ENCODE measurements at places on chromosomes 2 and 18.

- DNase-seq = no peak
Measured at GRCh38 chr2:210938228-210938627, 381.8 kb downstream of the CPS1 start.

- no peak for DNase-seq
Measured at GRCh38 chr18:59093668-59094067, 46.0 kb upstream of the SEC11C start.

- DNase-seq = no peak
Measured at GRCh38 chr2:196177124-196177523, 5.7 kb upstream of the STK17B start.

GRCh38 chr2:173958198-173958846, 6.9 kb downstream of the SP3 start:
- no peak for DNase-seq

DNA sequence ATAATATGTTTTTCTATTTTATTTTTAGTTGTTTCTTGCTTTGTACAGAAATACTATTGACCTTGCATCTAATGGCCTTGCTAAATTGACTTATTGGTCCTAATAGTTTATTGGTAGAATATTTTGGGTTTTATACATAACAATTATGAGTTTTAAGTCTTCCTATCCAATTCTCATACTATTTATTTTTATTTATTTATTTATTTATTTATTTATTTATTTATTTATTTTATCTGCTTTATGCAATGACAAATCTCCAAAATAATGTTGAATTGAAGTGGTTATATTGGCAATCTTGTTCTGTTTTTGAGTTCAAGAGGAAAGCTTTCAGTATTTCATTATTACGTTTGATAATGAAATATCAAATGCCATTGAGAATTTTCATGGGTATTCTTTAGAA, 488.3 kb downstream of the CDH2 start:
- no peak for DNase-seq

- DNase-seq = no peak
Measured at GRCh38 chr2:172847188-172847587, 111.5 kb downstream of the RAPGEF4 start.

DNA sequence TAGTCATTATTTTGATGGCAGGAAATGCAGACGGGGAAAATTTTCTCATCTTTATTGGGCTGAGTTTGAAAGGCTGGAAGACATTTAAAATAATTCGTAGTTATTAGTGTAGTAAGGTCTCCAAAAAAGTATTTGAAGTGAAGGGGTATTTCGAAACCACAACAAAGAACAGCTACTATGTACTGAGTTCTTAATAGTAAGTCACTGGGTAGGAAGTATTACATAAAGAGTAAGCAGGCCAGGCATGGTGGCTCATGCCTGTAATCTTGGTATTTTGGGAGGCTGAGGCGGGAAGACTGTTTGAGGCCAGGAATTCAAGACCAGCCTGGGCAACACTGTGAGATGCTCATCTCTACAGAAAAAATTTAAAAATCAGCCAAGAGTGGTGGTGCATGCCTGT, 113.6 kb downstream of the MEP1B start:
- DNase-seq = no peak

- DNase-seq = no peak
Measured at GRCh38 chr2:235238537-235238936, 255.3 kb upstream of the AGAP1 start.

DNA sequence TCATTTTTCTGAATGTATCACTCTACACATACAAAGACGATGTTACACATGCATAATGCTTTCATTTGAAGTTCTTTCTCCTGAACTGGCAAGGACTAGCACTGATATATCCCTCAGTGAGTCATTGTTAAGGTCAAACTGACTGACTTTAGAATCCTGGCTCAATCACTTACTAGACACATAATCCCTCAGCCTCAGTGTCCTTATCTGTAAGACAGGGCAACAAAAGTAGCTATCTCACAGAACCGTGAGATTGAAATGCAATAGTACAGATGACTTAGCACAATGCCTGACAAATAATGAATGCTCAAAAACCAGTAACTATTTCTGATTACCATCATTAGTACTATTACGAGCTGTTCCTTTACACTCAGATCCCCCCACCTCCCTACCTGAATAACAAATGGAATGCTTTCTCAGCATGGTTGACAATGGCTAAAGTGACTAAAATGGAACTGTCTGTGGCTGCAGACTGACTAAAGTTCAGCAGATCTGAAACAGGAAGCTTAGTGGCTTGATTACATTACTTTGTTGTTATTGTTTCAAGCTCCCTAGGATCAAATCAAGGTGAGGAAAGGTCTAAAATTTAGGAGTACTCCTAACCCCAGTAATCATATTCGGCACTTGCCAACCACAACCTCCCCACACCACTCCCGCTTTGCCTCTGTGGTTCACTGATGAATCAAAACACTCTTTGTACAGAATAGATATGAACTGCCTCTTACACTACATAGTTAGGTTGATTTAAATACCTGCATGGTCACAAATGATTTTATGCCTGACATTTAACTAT, 35.8 kb upstream of the CACNB4 start:
- DNase-seq = no peak

DNA sequence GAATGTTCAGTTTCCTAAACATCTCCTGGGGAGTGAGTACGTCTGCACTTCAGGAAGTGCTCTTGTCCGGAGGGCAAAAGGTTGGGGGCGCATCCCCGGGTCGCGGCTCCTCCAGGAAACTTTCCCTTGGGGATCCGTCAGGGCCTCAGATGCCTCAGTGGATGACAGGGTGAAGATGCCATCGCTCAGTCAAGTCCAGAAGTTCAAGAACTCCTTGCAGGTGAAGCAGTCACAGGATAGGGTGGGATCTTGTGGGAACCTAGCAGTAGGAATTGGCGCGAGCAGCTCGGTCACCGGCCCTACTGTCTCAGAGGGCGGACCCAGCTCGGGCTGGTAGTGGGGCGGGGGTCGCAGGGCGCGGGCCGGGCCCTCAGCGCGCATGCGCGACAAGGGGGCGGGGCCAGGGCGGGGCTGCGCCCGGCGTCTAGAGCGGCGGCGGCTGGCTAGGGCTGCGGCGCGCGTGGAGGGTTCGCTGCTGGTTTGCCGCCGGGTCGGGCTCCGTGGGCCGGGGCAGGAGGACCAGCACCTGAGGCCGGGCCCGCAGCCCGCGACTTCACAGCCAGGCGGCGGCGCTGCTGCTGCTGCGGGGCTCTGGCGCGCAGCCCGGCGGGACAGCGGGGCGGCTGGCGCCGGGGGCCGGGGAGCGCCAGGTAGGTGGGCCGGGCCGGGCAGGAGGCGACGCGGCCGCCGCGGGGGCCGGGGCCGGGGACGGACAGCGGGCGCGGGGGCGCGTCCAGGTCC, at the start of gene INPP4A:
Gene INPP4A (plus strand): TSS at position 423 of the 741 bp plus-strand sequence. CDS start 75,191 bp downstream, outside the sequence.
- DNase-seq = peak; percentile 69

- DNase-seq = no peak
Measured at GRCh38 chr2:190881084-190881597, 520 bp downstream of the GLS start.

DNA sequence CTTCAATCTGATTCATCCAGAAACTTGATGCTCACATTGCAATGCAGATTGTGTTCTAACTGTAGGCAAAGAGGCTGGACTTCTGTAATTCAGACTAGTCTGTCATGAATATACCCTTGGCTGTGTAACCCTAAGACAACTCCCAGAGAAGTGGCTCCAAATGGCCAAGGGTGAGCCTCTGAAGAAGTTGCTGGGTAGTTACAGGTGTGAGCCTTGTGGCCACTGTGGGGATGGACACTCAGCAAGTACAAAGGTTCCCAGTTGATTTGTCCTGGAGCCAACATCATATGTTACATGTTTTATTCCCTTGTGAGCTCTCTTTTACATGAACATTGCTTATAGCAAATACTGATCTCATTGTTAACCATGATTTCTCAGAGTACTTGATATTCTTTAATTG, 94.8 kb upstream of the KCNJ3 start:
- DNase-seq = no peak

- no peak for DNase-seq
Measured at GRCh38 chr18:66136039-66136438, 385.2 kb downstream of the CDH7 start.

- DNase-seq = no peak
Measured at GRCh38 chr2:100621371-100621951, 58.7 kb downstream of the PDCL3 start.

Measured in CD4-positive, alpha-beta T cell (primary cell).